ENCODE measurements at places on chromosomes 6 and 20.

GRCh38 chr6:161318456-161318855, 44.6 kb upstream of the AGPAT4 start:
- DNase-seq = no peak

DNA sequence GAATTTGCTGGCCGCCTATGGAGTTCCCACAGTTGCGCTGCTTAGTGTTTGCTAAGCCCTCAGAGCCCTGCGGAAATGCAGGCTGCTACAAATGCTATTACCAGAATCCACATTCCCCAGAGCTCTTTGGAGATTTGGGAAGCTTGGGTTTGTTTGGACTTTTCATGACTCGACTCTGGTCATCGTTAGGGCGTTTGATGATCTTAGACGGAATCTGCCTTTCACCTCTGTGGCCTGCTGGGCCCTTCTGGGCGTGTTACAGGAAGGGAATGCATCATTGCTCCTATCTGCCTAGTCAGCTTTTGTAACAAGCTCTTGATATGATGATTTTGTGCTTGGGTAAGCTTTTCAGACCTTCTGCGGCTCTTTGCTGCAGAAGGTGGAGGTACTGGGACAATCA, 50.8 kb downstream of the EYA2 start:
- no peak for DNase-seq

- DNase-seq = no peak
These were observed 443.7 kb downstream of the UTRN start for GRCh38 chr6:144728804-144729203.

DNA sequence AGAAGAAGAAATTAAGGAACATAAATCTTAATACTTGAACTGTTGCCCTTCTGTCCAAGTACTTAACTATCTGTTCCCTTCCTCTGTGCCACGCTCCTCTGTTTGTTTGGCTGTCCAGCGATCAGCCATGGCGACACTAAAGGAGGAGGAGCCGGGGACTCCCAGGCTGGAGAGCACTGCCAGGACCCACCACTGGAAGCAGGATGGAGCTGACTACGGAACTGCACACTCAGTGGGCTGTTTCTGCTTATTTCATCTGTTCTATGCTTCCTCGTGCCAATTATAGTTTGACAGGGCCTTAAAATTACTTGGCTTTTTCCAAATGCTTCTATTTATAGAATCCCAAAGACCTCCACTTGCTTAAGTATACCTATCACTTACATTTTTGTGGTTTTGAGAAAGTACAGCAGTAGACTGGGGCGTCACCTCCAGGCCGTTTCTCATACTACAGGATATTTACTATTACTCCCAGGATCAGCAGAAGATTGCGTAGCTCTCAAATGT, 17.1 kb downstream of the IRF4 start:
- DNase-seq = no peak

DNA sequence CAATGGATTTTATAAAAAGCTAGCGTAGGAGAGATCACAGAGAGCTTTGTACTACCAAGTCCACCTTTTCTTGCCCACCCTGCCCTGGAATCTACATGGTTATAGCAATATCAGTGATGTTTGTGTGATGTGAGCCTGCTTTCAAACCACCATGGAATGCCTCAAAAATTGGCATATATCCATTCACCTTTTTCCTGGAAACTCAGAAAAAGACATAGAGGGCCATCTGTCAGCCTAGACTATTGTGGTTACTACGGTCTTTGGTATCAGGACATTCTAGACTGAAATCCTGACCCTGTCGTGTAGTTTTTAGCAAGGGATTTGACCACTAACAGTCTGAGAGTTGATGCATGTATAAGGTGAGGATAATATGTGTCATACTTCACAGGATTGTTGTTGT, 239.6 kb downstream of the GRIK2 start:
- no peak for DNase-seq

GRCh38 chr6:69284176-69284730, 512.6 kb downstream of the LMBRD1 start:
- no peak for DNase-seq

- peak; percentile 20 for DNase-seq
These were observed 65.5 kb downstream of the SOBP start for GRCh38 chr6:107555449-107555848.

DNA sequence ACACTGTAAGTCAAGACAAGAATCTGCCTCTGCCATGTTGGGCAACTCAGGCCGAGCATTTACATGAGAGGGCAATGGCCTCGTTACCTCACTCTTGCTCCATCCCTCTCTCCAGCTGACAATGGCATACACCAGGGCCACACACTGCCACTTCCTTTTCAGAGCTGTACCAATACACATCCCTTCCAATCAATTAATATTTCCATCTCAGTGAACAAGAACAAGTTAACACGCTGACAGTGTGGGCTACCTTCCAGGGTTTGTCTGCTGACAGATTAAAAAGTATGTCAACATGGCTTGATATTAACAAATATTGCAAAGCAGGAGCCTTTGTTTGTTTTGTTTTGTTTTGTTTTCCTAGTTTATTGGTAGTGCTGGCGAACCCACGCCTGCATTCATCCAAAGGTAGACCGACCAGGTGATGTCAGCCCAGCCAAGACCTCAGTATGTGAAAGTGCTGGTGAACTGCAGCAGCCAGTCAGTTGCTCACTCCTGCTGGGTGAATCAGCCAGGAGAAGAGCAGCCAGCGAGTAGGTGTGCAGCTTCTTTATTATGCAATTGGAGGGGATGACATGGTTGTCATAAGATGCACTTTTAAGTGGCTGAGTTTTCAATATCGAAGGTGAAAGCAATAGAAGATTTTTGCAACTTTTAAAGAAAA, 487.3 kb upstream of the JARID2 start:
- peak; percentile 79 for DNase-seq

DNA sequence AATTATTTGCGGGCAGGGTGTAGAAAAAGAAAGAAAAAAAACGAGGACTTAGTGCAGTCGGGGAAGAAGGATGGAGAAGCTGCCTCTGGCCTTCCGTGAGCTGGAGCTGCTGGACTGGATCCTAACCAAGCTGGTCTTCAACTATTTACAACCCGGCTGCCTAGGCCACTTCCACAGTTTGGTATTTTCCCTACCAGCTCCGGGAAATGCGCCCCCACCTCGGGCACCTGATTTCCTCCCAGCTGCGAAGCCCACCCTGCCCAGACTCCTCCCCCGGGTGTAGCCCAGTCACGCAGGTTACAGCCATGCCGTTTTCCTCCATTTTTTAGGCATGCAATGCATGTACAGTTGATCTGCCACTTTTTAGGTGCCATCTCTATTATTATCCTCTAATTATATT, 21.2 kb downstream of the THEMIS start:
- DNase-seq = peak; percentile 74

DNA sequence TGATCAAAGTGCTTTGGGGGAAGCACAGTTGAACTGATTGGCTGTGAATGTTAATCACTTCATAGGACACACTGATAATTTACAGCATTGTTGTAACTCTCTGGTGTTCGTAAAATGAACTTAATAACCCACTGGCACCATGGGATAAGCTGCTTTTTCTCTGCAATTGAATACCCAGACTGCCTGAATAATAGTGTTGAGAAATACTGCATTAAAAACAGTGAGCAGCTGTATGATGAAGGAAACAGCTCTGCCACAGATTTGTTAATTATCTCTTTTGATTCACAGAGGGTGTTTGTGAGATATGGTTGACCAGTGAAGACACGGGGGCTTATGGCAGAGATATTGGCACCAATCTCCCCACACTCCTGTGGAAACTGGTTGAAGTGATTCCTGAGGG, 420.9 kb downstream of the CDKAL1 start:
- no peak for DNase-seq

DNA sequence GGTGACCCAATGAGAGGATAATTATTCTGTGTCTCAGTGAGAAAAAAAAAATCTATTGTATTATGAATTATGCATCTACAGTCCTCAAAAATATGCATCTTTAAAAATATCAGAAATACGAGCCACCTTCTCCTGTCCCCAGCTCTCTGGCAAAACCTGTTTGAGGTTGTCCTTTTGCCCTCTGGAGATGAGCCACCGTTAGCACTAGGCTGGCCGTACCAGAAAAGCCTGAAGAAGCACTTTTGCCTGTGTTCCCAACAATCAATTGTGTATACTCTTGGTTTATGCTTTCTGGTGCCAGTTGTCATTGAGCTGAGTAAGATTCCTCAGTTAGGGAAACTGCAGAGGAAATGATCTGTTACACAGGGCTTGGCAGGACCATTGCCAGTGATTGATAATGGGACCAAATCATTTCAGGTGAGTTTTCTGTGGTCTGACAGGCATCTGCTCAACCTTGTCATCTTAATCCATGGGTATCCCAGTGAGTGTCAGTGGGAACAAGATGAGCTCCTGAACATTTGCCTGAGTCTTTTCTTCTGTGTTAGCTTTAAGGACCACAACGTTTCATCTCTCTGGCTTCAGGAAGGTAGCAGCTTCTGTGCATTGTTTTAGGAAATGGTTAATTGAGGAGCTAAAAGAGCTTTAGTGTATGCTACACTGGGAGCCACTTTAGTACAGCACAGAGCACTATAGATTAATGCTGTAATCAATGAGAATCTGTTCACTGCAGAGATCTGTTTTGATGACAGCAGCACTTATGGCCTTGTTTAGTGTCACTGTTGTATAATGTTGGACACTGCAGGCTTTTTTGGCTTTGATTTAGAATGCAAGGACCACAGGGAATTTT, 330.1 kb downstream of the RIMS1 start:
- no peak for DNase-seq

DNA sequence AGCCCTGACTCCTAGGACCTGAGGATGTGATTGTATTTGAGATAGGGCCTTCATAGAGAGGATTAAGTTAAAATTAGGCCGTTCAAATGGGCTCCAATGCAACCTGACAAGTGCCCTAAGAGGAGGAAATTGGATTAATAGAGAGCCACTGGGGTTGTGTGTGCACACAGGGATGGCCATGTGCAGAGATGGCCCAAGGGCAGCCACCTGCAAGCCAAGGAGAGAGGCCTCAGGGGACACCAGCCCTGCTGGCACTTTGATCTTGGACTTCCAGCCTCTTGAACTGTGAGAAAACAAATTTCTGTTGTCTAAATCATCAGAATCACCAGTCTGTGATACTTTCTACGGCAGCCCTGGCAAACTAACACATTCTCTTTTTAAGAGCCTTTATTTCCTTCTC, 598.8 kb downstream of the UTRN start:
- no peak for DNase-seq

- DNase-seq = peak; percentile 19
These were observed 8.6 kb downstream of the AARS2 start for GRCh38 chr6:44304282-44305199.

DNA sequence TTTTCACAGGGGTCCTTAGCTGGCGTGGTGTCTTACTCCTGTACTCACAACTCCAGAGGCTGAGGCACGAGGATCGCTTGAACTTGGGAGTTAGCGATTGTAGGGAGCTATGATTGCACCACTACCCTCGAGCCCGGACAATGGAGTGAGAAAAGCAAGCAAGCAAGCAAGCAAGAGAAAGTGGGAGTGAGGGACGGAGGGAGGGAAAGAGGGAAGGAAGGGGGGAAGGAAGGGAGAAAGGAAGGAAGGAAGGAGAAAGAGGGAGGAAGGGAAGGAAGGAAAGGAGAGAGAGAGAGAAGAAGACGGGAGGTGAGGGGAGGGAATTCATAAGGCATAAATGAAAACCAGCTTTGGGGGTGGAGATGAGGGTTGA, 120.5 kb downstream of the TRIM27 start:
- no peak for DNase-seq

Measured in NCI-H1105 (cell line).